Stomach (tissue), 19 donors: ENCODE measurements at places on chromosomes 2 and 18. TPM values are rescaled to one million over a fixed set of nuclear protein-coding genes. Genes with fewer than 3 reads are reported as not detected.

GRCh38 chr2:190569994-190570755 lies 35.7 kb upstream of the NEMP2 start:
- no peaks in the 10 kb centered on the region for H3K36me3 ChIP-seq
- H3K27me3 ChIP-seq = no peaks in the 10 kb centered on the region
- H3K27ac ChIP-seq = no peak overlapping the region

DNA sequence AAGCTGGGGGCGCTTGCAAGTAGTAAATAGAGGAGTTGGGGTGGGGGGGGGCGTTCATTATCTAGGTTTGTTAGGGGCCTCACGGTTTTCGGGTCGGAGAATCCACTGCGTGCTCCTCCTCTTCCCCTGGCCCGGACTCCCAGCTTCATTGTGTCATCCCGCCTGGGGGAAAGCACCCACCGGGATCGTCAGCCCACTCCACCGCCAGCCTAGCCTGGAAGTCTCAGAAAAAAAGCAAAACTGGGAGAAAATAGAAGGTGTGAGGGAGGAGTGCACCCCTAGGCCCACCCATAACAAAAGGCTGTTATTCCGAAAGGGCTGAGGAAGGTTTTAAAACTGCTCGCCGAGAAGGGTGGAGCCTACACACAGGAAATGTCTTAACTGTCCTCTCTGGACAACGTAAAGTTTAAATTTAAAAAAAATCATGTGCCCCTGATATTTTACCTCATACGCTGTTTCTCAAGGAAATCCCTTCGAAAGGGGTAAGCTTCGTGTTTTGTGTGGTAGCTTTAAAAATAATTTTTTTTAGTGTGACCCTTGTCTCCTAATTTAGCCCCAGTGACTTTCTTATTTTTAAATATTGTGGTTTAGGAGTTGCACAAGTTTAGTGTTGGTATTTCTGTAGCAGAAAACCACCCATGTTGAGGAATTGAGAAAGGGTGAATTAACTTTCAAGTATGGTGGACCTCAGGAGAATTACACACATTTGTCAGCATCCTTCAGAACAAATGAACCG lies 104.2 kb downstream of the SPTBN1 start:
- no peaks in the 10 kb centered on the region for H3K36me3 ChIP-seq
- H3K4me3 ChIP-seq = peak overlapping the region; percentile 58
- no peaks in the 10 kb centered on the region for H3K27me3 ChIP-seq
- peak; percentile 77 for DNase-seq
- H3K27ac ChIP-seq = peak overlapping the region; percentile 94

GRCh38 chr2:112108178-112108832 lies 29.9 kb upstream of the FBLN7 start:
- peaks cover 100% of the 10 kb centered on the region for H3K36me3 ChIP-seq
- no peaks in the 10 kb centered on the region for H3K4me1 ChIP-seq
- no peak for DNase-seq
- H3K4me3 ChIP-seq = no peak overlapping the region
- H3K27me3 ChIP-seq = no peaks in the 10 kb centered on the region

Gene NEU2
- total RNA-seq = not detected
